Smooth muscle cell of the coronary artery (primary cell): ENCODE measurements at places on chromosomes 3 and 15. TPM values are rescaled to one million over a fixed set of nuclear protein-coding genes. Genes with fewer than 3 reads are reported as not detected.

The ANKRD34C gene
- not detected in 2 replicates for total RNA-seq

The SHQ1 gene
- total RNA-seq = 17.0 and 18.8 TPM in 2 replicates

The PCCB gene
- 39.5 and 67.5 TPM in 2 replicates for total RNA-seq

The C3orf20 gene
- under 0.01 TPM in 1 of 2 replicates, not detected in the other for total RNA-seq

The CAPN3 gene
- 0.60 and 2.6 TPM in 2 replicates for total RNA-seq

The PP2D1 gene
- total RNA-seq = not detected in 2 replicates

The RGMA gene
- total RNA-seq = 0.75 and 3.2 TPM in 2 replicates

The PRR20G gene
- total RNA-seq = not detected in 2 replicates

The EFCC1 gene
- under 0.01 TPM in 1 of 2 replicates, not detected in the other for total RNA-seq

The ZMYND10 gene
- 0.70 and 1.1 TPM in 2 replicates for total RNA-seq

The TMEM207 gene
- not detected in 2 replicates for total RNA-seq

The CMTM8 gene
- total RNA-seq = 0.12 and 0.30 TPM in 2 replicates

The WDR93 gene
- total RNA-seq = 0.23 TPM in 1 of 2 replicates, not detected in the other

The TCTA gene
- 18.8 and 21.3 TPM in 2 replicates for total RNA-seq
